NCI-H1930 (cell line): ENCODE measurements at places on chromosomes 5 and 9.

- no peak for DNase-seq
Observed at GRCh38 chr5:179804555-179804947, 2.1 kb downstream of the MGAT4B start.

GRCh38 chr9:132087438-132088030 lies 7.9 kb upstream of the MED27 start:
- no peak for DNase-seq

GRCh38 chr5:67085616-67086015 lies 111.0 kb downstream of the CD180 start:
- DNase-seq: peak; percentile 47

DNA sequence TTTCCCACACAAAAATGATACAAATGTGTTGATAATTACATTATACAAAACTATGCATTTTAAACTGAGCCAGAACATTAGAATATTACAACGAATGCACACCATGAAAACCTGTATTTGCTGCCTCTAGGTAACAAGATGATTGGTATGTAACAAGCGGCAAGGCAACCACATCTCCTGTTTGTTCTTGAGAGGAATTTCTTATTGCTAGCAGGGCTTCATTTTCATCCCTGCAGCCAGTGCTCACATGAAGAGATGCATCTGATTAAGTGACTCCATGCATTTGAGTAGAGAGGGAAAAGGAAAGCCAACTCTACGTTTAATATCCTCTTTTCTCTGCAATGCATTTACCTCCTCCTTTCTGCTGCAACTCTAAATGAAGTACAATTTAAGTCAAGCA lies 36.6 kb downstream of the FRMD3 start:
- DNase-seq: no peak

DNA sequence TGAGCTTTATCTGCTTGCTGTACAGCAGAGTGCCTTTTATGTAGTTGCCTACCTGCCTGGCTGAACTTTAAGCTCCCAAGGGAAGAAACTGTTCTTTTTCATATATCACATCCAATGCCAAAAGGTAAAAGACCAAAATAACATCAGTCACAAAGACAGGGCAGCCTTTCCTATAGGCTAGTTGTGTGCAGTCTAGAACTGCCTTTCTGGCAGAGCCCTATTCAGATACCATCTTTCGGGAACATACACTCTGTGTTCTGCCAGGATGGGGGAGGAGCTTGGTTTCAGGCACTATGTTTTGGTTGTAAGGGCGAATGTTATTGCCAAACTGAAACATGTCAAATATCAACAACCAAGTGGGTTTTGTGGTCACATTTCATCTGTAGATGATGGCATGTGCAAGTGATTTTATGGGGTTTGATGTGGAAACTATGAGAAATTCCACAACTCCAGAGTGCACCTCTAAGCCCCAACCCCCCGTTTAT lies 314.5 kb downstream of the ADGRV1 start:
- DNase-seq: no peak

- no peak for DNase-seq
Observed at GRCh38 chr5:127858116-127858784, 155.1 kb downstream of the CCDC192 start.

- DNase-seq: no peak
Observed at GRCh38 chr5:5353681-5354080, 68.8 kb upstream of the ICE1 start.

GRCh38 chr5:27472000-27472763 lies 433.8 kb upstream of the CDH9 start:
- DNase-seq: no peak

- DNase-seq: no peak
Observed at GRCh38 chr5:33679791-33680190, 212.0 kb downstream of the ADAMTS12 start.

DNA sequence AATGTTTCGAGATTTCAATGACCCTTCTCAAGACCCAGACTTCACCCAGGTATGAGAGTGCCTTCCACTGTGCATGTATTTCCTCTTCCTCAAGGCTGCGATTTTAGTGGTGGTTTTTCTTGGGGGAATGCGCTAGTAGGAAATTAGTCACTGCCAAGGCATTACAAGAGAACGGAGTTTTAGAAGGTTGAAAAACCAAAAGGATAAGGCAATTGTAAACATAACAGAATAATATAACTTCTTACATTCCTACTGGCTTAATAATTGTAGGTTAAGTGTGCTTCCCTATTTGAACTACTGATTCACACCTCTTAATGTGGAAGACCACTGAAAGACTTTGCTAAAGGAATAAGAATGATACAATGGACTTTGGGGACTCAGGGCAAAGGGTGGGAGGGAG lies 38.9 kb downstream of the ACO1 start:
- DNase-seq: no peak

GRCh38 chr9:135687216-135687615 lies 12.1 kb downstream of the SOHLH1 start:
- no peak for DNase-seq

GRCh38 chr5:146589028-146589345 lies 73.0 kb upstream of the GPR151 start:
- no peak for DNase-seq

DNA sequence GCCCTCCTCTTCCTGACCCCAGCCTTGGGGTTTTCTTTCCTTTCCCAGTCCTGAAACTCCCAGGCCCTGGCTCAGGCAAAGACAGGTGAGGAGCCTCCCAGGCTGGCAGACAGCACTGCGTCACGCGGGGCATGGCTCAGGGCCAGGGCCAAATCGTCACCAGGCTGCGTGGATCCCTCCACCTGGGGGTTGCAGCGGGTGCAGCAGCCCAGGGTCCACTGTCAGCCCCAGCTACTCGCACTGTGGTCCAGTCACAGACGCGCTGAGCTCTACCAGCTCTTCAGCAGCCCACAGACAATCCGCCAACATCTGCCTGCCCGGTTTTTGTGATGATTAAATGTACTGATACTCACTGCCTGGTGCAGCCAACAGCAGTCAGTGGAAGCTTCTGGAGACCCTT lies 12.1 kb downstream of the FAM78A start:
- DNase-seq: no peak

DNA sequence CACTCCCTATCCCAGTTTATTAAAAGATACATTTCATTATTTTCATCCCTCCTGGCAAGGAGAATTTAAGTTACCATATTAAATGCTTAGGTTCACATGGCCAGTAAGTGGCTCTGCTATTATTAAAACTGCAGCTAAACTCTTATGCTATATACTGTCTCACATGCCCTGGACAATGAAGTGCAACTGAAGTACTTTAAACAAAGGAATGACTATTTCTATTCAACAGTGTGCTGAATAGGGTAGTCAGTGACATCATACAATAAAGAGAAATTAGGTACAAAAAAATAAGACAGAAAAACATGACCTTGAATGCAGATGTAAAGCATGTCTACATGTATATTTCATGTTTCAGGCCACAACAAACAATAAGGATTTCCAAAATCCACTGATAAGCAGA lies 282.6 kb upstream of the SMC2 start:
- no peak for DNase-seq

GRCh38 chr5:150758203-150758530 lies 650 bp downstream of the DCTN4 start:
- DNase-seq: no peak

GRCh38 chr5:89584339-89584956 lies 701.5 kb upstream of the MEF2C start:
- no peak for DNase-seq

DNA sequence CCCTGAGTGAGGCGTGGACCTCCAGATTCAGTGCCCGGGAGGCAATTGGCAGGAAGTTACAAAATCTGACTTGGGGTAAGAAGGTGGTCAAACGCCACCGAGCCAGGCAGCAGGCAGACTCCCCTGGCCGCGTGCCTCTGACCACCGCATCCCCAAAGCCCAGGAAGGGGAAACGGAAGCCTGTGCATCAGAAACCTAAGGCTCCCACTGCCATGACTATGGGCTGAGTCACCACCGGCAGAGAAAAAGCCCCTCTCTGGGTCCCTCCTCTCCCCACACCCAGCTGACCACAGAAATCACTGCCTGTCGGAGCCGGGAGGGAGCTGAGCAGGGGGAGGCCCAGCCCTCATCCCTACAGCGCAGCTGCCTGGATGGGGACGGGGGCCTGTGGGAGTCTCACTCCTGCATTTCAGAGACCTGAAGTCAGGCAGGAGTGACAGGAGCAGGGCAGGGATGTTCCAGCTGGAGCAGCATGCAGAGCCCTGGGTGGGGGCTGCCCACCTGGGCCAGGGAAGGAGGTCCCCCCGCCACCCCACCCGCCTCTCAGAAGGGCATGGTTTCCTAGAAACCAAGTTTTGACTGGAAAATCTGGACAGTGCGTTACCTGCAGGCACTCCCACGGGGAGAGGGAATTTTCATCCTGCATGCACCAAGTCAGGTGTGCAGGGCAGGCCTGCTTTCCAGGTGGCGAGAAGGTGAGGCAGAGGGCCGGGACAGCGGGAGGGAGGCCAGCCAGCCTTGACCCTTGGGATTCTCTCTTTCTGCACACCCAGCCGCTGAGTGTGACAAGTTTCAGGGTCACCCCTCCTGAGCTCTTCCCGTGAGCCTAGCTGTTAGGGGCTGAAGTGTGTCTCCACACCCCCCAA lies 68.2 kb downstream of the LRSAM1 start:
- DNase-seq: no peak

- DNase-seq: no peak
Observed at GRCh38 chr5:114977979-114978573, 191.6 kb downstream of the TRIM36 start.

GRCh38 chr5:163624431-163624830 lies 119.0 kb downstream of the MAT2B start:
- DNase-seq: no peak

DNA sequence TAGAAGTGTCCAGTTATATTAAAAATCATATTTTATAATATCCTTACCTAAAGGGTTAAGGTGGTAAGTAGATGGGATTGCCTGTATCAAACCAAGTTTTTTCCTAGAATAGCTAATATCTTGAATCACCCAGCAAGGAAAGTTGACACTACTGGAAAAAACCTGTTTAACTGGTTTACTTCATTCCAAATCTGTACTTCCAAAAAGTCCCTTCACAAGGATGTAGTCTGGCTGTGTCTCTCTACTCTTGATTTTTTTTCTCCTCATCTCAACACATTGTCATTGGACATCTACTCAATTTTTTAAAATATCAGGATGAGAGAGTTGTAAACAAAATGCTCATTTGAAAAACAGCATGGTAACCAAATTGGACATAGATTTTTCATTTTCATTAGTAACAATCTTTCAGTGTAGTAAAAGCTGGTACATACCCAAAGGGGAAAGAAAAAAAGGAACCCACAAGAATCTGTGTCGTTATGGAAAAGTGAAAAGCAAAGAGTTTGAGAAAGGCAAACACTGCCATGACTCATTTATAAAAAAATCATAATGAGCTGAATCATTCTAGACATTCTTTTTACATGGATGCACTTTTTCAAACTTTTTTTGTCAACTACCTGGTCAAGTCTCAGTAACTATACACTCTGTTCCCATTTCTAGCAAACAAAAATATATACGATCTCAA lies 173.5 kb downstream of the GLIS3 start:
- no peak for DNase-seq

DNA sequence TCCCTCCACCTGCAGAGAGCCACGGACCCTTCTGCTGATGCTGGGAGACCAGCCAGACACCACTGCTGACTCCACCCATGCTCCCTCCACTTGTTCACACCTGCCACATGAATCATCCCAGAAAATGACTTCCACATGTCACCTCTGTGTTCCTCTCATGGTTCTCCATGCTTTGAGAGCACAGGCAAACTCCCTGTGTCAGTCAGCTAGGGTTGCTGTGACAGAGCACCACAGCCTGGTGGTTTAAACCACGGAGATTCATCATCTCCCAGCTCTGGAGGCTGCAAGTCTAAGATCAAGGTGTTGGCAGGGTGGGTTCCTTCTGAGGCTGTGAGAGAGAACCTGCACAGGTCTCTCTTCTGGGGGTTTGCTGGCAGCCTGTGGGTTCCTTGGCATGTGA lies 381.4 kb downstream of the GADD45G start:
- DNase-seq: no peak

- DNase-seq: no peak
Observed at GRCh38 chr9:83304686-83305085, 233.5 kb downstream of the FRMD3 start.

DNA sequence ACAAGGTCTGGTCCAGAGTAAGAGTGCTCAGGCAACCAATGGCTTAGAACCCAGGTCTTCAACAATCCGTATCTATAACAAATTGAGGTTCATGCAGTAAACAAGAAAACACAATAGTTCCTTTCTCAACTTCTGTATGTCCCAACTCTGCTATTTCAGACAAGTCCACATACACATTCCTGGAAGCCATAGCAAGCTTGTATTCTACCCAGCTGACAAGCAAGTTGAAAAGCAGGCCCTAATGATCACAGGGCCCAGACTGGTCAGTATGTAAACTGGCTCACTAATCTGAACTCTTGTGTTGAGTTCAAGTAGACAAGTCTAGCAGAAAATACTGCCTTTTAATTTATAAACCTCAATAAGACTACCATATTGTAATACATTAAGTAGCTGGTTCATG lies 26.9 kb downstream of the FNIP1 start:
- no peak for DNase-seq

DNA sequence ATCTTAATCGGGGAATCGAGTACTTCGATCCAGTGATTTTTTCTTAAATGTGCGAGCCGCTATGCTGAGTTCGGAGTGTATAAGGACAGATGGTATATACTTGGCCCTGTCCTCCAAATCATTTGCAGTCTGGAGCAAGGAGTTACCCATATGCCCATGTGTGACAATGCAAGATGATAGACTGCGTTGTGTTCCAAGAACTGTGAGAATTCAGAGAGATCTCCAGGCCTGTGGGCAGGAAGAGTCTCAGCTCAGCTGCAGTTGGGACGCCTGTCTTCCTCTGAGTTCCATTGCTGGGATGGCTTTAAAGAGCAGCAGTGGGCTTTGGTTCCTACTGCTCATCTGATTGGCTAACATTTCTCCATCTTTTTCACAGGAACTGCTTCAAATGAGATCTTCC lies 106.6 kb downstream of the ADAMTS16 start:
- DNase-seq: no peak

DNA sequence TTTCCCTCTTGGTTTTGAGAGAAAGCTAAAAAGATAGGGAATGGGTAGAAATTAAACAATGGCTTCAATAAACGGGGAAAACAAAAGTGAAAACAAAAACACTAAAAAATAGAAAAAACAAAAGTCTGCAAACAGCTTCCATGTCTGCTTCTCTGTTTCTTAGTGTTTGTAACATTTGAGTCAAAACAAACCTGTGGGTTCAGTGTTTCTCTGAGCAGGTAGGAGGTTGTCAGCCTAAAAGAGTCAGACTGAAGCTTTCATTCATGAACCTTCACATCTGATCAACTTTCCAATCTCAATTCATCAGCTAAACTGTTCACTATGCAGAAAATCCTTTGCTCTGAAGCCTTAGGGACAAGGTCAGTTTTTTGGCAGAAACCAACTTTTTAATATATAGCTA lies 102.5 kb upstream of the ADAMTS16 start:
- DNase-seq: no peak

GRCh38 chr5:93789173-93790067 lies 48.0 kb upstream of the POU5F2 start:
- DNase-seq: no peak

GRCh38 chr5:3303777-3304176 lies 291.9 kb upstream of the IRX1 start:
- DNase-seq: no peak

- no peak for DNase-seq
Observed at GRCh38 chr5:73387149-73387591, 61.4 kb downstream of the FOXD1 start.

- DNase-seq: no peak
Observed at GRCh38 chr5:112737070-112737462, 619 bp upstream of the APC start.
